ENCODE measurements at places on chromosomes 5 and 9.

DNA sequence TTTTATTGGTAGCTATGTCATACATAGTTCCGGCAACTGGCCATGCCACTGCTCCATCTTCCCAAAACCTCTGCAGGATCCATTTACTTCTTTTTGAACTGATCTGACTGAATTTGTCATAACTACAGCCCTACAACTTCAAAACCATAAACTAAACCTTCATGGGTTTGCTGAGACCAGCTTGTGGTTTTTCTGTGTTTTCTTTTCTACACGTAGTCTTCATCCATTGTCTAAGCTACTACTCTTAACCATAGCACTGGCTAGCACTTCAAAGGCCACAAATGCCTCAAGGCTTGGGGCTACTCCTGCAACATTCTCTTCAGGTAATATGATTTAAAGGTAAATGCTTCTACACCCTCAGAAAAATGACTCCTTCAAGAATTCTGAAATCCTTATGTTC is 9.0 kb upstream of the KIF2A start:
- DNase-seq, result no peak

DNA sequence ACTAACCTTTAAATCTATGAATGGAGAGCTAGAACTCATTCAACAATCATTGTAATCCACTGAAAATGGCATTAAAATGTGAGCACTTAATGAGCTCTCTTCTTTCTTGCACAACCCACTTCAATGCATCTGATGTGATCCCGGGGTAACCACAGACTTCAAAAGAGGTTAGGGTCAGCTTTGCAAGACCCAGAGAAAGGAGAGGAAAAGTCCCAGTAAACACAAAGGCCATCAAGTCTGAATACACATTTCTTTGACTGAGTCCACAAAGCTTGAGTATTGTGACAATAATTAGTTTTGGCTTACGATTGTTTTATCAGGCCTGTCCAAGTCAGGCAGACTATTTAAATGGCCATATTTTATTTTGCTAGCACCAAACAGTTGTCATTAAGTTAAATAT is 148.8 kb upstream of the ZNF608 start:
- no peak for DNase-seq

DNA sequence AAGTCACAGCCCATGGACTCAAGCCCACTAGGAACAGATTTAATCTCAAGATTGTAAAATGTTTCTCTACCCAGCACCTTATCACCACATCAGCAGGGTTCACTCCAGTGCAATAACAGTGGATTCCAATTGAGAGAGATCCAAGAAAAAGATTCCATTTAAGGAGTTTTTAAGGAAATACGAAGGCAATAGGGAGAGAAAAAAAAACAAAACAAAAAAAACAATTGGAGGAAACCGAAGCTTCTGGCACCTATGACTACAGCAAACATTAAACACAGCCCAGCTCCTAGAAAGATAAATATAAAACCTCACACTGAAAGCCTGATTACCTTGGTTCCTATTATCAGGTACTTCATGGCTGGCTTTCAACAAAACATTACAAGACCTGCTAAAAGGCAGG is 192.7 kb downstream of the DAB2IP start:
- no peak for DNase-seq

GRCh38 chr9:136239135-136239982 is 6.3 kb downstream of the QSOX2 start:
- DNase-seq, result no peak

DNA sequence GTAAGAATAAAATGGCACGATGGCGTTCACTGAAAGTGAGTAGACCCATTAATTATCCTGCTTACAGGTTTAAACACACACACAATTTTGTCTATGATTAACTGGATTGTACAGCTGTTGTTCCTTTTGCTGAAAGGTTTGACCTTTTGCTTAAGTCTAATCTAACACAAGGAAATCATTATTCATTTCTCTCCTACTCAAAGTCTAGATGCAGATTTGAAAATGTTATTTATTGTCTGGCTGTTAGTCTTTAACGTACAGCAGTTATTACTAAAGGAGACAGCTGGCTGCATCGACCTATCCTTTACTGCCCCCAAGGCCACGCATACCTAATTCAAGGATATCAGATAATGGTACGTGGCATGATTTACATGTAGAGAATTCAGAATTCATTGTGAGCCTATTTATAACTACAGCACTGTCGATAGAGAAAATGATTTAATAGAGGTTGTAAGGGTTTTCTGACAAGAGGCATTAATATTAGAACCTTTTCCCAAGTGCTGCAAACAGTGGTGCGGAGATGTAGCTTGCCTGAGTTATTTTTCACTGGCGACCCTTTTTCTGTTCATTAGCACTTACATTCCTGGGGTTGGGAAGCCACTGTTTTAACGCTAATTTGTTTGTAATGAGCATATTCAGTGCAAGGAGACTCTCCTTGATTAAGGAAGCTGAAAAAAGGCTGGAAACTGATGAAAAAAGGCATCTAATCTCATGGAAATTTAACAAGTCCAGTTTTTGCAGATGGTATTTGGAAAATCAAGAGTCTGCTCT is 368.4 kb upstream of the GRAMD2B start:
- peak; percentile 16 for DNase-seq

DNA sequence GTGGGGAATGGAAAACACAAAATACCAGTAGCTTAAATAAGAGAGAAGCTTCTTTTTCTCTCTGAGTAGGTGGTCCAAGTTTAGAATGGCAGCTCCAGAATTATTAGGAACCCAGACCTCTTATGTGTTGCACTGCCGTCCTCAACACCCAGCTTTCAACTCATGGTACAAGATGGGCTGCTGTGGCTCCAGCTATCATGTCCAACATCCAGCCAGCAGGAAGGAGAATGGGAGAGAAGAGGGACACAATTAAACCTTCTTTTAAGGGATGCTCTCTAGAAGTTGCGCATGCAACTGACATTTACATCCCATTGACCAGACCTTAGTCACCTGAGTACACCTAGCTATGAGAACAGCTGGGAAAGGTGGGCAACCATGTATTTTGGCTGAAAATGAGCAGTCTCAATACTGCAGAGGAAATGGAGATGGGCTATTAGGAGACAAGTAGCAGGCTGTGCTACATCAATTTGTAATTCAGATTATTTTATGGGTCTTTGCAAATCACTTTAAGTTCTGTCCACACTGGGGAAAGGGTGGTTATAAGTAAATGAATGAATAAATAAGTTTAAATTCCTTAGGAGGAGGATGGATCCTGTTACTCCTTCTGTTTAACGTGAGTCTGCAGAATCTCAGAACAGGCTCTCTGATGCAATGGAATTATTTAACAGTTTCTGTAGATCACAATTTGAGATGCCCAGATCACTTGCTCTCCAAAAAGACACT is 76.1 kb downstream of the SLC28A3 start:
- DNase-seq, result no peak

- no peak for DNase-seq
Observed at GRCh38 chr9:650362-650761, 191.1 kb upstream of the DMRT1 start.

- DNase-seq, result no peak
Observed at GRCh38 chr9:108053555-108054061, 564.0 kb upstream of the KLF4 start.

DNA sequence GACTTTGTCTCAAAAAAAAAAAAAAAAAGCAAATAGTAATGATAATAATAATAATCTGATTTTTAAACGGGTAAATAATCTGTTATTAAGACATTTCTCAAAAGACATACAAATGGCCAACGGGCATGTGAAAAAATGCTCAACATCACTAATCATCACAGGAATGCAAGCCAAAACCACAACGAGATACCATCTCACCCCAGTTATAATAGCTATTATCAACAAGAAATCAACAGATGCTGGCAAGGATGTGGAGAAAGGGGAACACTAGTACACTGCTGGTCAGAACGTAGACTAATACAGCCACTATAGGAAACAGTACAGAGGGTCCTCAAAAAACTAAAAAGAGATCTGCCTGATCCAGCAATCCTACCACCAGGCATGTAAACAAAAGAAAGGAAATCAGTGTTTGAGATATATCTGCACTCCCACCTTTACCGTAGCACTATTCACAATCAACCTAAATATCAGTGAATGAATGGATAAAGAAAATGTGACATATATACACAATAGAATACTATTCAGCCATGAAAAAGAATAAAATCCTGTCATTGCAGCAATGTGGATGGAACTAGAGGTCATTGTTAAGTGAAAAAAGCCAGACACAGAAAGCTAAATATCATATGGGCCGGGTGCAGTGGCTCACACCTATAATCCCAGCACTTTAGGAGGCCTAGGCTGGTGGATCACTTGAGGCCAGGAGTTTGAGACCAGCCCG is 24.9 kb downstream of the VAV2 start:
- DNase-seq, result no peak

GRCh38 chr5:72561148-72561972 is 54.1 kb upstream of the ZNF366 start:
- DNase-seq, result no peak

DNA sequence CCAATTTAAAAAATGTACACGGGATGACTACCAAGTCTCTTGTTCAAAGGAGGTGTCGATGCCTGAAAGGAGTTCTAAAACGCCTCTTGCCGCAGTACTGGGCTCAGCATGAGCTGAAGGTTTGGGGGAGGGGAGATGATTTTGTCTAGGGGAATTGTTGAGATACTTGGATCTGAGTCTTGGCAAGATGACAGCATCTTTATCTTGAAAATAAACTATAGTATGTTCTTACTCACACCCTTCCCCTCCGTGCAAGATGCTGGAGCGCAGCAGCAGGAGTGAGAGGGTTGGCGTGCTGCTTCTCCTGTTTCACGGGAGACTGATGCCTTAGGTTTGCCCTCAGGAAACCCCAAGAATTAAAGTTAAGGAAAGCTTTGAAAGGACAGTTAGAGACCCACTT is 47.3 kb downstream of the FAM78A start:
- no peak for DNase-seq

DNA sequence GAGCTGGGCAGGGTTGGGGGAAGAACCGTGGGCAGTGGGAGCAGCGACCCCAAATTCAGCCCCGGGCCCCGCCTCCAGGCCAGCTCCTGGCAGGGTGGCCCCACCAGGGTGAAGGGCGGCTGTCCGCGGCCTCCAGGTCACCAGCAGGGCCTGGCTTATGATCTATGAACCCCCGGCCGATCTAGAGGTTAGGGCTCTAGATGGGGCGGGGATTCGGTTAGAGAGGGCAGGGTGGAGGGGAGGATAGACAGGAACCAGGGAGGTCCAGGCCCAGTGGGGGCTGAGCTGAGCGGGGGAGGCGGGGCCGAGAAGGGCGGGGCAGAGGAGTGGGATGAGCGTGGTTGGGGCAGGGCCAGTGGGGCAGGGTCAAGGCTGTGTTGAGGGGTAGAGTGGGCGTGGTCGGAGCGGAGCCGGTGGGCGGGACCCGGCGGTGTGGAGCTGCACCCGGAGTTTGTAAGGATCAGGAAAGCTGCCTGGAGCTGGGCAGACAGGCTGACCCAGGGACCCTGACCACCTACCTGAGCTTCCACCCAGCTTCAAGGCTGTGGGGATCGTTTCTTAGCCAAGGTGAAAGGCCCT is 29.3 kb upstream of the OBP2B start:
- peak; percentile 1 for DNase-seq

GRCh38 chr9:76617497-76618175 is 146.6 kb upstream of the PCA3 start:
- DNase-seq, result no peak

All from NCI-H2227 treated with DMSO at 0.1 percent for 48 hours (cell line).